ENCODE measurements at places on chromosomes 2 and 18. TPM values are rescaled to one million over a fixed set of nuclear protein-coding genes. Genes with fewer than 3 reads are reported as not detected.

GAREM1 gene
- 11.8 TPM for total RNA-seq

KDSR gene
- 67.3 TPM for total RNA-seq

INHBB gene
- 4.2 TPM for total RNA-seq

GBX2 gene
- total RNA-seq = not detected

TMEM37 gene
- total RNA-seq = 5.2 TPM

UGT1A3 gene
- not detected for total RNA-seq

PRKAG3 gene
- total RNA-seq = not detected

EFR3B gene
- total RNA-seq = 1.7 TPM

DSC1 gene
- total RNA-seq = not detected
